ENCODE measurements at places on chromosomes 4 and X.
A peak's percentile ranks its signal among the peaks of the same experiment; 100 is the strongest.

DNA sequence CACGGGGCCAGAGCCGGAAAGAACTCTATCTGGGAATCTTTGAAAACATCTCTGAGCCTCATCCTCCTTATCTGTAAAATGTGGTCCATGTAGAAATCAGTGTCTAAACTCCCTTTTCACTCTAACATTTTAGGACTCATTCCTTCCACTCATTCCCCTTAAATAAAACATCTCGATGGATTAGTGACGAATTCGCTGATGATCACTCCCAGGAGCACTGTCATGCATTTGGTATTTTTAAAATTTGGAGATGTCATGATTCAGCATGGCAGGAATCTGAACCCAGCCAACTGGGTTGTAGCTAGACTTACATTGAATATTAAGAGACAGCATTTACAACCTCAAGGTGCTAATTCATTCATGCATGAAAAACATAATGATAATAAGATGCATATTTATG lies 88.1 kb downstream of the SPANXN3 start:
- DNase-seq = no peak

DNA sequence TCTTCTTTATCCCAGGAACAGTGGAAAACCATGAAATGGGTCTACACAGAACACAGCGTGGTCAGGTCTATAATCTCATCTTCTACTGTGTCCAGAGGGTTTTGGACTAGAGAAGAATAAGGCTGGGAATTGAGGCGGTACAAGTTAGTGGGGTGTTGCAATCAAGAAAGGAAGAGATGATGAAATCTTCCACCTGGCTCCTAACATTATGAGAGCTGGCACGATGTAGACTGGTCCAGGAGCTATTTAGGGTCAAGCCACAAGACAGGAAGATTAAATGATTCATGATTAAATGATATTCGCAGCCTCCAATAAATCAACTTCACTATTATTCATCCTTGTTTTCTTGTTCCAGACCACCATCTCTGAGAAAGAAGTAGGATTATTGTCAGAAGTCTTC lies 88.0 kb downstream of the ARSF start:
- DNase-seq = no peak

- no peak for DNase-seq
Measured at GRCh38 chr4:133014473-133015135, 134.5 kb upstream of the PCDH10 start.

DNA sequence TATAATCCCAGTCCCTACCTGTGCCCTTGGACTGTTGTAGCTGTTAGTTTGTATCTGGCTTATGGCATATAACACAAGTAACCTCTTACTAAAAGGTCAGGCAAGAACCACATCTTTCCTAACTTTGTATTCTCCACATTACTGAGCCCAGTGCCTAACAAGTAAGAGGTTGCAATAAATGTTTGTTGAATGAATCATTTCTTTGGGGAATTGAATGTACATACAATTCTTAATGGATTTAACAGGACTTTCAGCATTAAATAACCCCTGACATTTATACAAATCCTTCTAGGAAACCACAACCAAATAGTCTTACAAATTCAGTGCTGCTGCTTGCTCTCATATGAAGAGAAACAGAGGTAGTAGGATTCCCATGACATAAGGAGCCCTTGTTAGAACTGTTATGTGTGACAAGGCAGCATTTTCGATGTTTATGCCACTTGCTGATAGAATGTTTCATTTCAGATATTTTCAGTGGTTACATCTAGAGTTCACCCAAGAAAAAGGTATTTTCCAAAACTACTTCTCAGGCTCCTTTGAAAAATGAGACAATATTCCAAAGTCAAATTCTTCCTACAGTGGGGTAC lies 62.0 kb downstream of the MBNL3 start:
- no peak for DNase-seq

DNA sequence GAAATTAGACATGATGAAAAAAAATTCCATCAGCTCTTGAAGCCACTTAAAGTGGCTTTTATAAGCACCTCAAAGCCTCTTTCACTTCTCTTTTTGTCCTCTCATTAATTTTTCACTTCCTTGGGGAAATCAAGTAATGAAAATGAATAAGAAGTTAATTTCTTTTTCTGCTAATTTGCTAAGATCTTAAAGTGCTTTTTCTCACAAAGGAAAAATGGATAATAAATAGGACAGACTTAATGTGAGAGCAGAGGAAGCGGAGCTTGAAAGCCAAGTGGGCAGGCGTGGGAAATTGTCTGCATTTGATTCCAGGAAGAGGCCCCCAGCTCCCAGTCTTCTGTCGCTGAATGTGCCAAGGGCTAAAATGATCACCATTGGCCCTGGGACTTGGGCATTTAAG lies 28.6 kb downstream of the CDS1 start:
- no peak for DNase-seq

- no peak for DNase-seq
Measured at GRCh38 chr4:152309418-152309817, 226.5 kb downstream of the FBXW7 start.

GRCh38 chr4:139083607-139083955 lies 68.0 kb downstream of the NOCT start:
- peak; percentile 57 for DNase-seq

DNA sequence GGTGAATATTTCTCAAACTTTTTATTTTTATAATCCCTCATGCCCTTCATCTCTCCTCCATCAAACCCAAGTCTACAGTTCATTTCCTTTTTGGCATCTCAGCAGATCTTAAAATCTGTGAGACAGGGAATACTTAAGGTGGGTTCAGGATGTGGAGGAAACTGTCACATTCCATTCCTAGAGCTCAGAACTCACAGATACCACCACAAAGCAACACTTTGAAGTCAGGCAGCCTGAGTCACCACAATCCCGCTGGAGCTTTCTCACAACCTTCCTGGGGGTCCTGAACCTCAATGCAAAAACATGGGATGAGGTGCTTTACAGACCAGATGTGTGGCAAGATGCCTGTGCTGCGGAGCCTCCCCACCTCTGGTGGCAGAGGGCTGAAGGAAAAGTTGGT lies 63.2 kb downstream of the HHIP start:
- no peak for DNase-seq

- DNase-seq = no peak
Measured at GRCh38 chr4:160498211-160498610, 1395.3 kb downstream of the RAPGEF2 start.

- no peak for DNase-seq
Measured at GRCh38 chr4:25843340-25844097, 19.3 kb downstream of the SEL1L3 start.

DNA sequence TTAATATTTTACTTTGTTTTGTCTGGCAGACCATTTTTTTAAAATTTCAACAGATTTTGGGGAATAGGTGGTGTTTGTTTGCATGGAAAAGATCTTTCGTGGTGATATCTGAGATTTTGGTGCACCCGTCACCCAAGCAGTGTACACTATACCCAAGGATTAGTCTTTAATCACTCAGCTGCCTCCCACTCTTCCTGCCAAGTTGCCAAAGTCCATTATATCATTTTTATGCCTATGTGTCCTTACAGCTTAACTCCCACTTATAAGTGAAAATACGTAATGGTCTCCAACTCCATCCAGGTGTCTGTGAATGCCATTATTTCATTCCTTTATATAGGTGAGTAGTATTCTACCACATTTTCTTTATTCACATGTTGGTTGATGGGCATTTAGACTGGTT lies 281.7 kb upstream of the GK2 start:
- DNase-seq = no peak

GRCh38 chr4:101009471-101009870 lies 337.9 kb downstream of the PPP3CA start:
- no peak for DNase-seq

All from CD4-positive, alpha-beta T cell treated with Interleukin-2 at 100 ng/mL for 4 hours (primary cell).